ENCODE measurements at places on chromosomes 7 and 10. TPM values are rescaled to one million over a fixed set of nuclear protein-coding genes. Genes with fewer than 3 reads are reported as not detected.
A peak's percentile ranks its signal among the peaks of the same experiment; 100 is the strongest.

GRCh38 chr7:27942711-27943110, 202.7 kb downstream of the TAX1BP1 start:
- DNase-seq: no peak

DNA sequence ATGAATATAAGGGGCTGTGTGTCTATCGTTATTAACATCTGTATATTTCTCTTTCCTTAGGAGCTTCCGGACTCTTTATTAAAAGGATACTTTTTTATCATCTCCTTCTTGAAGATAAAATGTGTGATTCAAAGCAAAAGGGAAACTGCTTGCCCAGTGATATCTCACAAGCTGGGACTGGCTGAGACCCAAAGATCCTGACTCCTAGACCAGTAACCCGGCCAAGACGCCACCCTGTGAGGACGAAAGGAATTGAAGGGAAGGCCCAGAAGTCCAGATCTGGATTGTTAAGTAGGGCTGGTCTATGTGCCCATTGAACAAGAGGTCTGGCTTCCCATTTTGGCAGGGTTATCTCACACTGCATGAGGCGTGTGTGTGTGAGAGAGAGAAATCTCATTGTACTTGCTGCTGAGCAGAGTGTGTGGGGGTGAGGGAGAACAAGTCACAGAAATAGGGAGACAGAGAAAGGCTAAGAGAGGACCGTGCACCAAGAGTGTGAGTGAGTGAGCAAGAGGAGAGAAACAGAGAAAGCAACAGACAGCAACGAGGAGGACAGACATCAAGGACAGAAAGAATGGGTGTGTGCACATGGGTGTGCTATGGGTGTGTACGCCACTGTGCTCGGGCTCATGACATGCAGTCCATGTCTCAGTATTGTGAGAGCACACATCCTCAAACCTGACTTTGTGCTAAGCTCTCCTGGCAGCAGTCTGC, 75.4 kb downstream of the PLXNA4 start:
- DNase-seq: peak; percentile 86

DNA sequence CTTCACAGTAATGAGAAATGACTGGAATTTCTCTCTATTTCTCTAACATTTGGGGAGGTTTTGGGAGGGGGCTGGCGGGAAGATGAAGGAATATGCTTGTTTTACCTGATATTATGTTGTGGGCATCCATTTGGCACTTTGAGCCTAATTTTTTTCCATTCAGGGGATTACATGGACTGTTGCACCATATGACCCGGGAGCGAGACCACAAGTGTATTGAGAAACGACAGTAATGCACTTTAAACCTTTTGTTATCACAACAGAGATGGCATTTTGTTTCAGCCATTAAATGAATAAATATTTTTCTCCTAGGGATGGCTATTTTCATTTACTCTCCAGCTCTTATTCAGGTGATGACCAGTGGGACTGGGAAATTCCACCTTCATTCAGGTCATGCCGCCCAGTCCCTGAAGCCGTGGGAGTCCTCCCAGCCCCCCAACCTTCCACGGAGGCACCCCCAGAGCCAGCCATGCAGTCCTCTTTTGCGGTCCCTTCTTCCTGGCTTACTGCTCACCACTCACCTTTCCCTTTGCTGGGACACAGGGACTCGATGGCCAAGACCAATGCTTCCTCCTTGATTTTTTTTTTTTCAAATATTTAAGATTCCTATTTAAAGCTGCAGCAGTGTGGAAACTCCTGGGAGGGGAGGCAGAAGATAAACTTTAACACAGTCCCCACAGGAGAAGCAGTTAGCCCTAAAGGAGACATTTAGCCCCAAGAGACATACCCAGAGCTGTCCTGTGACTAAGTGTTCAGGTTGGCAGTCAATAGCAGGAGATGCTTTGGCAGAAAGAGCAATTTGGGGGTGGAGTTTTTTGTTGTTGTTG, 190.9 kb upstream of the YAE1 start:
- no peak for DNase-seq

DNA sequence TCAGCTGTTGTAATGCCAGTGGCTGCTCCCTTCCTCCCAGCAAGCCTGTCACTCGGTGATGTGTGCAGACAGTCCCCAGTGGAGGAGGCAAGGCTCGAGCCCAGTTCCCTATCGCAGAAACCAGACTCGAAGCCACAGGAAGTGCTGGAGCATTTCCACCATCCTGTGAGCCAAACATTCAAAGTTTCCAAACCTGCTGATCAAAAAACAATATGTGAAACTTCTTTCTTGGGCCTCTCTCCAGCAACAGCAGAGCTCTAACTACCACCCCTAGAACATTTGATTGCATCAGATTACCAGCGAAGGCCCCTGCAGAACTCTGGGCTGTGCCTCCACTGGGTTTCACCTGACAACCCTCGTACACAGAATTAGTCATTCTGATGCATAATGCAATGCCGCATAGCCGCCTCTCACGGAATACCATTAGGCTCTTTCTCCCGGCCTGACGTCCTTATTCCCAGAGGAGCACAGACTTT, 94.0 kb downstream of the ELMO1 start:
- DNase-seq: peak; percentile 90

DNA sequence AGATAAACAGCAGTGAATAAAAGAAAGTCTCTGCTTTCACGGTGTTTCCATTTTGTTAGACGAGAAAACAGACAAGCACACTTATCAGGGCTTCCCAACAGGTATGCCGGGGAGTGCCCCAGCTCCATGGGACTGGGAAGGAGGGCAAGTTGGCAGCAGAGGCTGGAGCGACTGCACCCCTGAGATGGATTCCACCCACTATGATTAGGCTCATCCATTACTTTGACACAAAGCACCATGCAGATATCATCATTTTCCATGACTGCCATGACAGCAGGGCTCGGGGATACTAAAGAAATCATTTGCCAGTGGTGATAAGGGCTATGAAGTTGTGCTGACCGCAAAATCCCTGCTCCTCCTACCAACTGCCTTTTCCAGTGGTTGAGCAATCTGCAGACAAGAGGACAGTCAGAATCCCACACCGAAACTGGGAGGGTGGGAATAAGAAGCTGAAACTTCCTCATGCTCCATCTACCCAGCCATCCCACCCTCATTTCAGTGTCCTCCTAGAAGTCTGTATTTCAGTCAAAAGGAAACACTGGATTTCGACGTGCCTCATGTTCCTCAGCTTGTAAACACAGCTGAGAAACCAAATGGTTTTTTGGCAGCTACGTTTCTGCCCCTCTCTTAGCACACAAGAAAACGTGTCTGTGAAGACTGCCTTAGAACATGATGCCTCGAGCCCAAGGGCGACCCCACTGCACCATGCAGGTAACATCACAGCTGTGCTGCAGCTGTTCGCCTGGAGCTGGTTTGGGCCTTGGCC, 15.5 kb downstream of the CREB3L2 start:
- DNase-seq: no peak

SH2D4B gene
- 0.27 TPM for total RNA-seq

RARRES2 gene
- 121 TPM for total RNA-seq
